ENCODE measurements at places on chromosomes 3 and 15. TPM values are rescaled to one million over a fixed set of nuclear protein-coding genes. Genes with fewer than 3 reads are reported as not detected.

- no peak overlapping the region for H3K4me3 ChIP-seq
- H3K27ac ChIP-seq, result no peak overlapping the region
- no peak for DNase-seq
- peaks cover 4% of the 10 kb centered on the region for H3K27me3 ChIP-seq
These were observed 30.3 kb downstream of the UMPS start for GRCh38 chr3:124760601-124761000.

DNA sequence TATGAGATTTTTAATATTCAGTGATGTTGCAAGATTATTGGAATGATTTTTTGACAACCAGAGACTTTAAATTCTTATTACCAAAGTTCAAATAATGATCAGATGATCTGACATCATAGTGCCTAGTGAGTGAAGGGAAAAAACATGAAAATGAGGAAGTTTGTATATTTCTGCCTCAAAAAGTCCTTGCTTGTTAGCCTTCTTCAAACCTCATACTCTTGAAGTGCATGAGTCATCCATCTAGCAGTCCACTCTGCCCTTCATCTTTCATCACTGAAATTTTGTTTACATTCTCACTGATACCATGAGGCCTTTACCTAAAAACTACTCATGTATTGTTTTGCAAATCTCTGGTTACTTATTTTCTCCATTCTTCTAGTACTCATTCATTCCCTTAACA is 23.9 kb upstream of the OR5H6 start:
- H3K27me3 ChIP-seq, result peaks cover 3% of the 10 kb centered on the region
- DNase-seq, result no peak
- no peak overlapping the region for H3K4me3 ChIP-seq
- no peak overlapping the region for H3K27ac ChIP-seq
- no peaks in the 10 kb centered on the region for H3K4me1 ChIP-seq
- no peaks in the 10 kb centered on the region for H3K36me3 ChIP-seq

DNA sequence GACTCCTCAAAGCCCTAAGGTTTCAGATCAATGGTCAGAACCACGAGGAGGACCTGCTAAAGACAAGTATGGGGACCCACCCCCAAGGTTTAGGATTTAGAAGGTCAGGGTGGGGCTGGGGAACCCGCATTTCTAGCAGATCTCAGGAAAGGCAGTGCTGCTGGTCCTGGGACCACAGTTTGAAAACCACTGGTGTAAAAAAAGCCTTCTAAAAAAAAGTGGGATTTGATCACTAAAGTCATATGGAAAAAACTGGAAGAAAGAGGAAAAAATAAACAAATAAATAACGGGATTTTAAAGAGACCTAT is 832 bp downstream of the SLC41A3 start:
- no peaks in the 10 kb centered on the region for H3K27me3 ChIP-seq
- H3K36me3 ChIP-seq, result no peaks in the 10 kb centered on the region
- H3K4me3 ChIP-seq, result peak overlapping the region; percentile 93

DNA sequence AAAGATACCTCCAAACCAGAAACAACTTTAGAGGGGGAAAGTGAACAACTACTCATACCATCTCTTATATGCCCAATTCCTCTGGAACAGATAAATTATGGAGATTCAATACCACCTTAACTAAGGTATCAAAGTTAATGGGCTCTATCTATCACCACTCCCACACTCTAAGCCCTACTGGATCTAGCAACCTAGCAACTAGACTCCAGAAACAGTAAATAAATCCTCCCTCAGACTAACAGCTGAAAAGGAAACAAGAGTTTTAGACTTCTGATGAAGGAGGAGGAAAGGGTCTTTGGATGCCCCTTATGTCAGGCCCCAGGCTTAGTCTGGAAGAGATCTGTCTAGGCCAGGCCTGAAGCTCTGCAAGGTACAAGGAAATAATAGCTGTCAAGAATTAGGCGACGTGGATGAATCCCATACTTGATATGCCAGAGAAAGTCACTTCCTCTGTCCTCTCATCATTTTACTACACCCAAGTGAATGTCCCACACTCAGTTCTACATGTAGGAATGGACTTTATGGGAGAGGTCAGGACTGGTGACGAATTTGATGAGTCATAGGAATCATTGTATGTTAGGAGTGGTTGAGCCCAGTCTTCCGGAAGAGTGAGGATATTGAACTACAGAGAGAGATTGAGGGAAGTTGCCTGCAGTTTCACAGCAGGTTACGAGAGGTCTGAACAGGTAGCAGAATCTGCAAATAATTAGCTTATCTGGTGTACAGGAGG is 113.8 kb downstream of the AKAP13 start:
- no peaks in the 10 kb centered on the region for H3K27me3 ChIP-seq
- H3K36me3 ChIP-seq, result peaks cover 10% of the 10 kb centered on the region
- H3K4me1 ChIP-seq, result peaks cover 56% of the 10 kb centered on the region
- no peak overlapping the region for H3K27ac ChIP-seq
- no peak overlapping the region for H3K4me3 ChIP-seq
- no peak for DNase-seq

DNA sequence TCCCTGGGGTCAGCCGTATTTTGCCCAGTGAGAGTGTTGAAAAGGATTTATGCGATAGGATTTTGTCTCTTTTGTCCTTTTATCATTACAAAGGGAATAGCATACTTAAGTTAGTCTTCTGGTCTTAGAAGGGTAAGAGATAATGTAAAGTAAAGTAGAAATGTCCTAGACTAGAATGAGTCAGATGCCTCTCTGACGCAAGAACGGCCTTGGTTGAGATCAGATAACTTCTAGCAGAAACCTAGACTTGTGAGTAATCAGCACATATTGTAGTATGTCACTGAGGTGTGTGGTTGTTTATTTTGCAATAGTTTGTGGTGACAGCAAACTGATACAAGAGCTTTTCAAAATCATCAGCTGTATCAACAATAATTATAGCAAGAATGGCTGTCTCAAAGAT is 866.1 kb downstream of the NSUN3 start:
- H3K27me3 ChIP-seq, result no peaks in the 10 kb centered on the region
- H3K27ac ChIP-seq, result no peak overlapping the region
- H3K36me3 ChIP-seq, result no peaks in the 10 kb centered on the region
- no peak for DNase-seq
- no peaks in the 10 kb centered on the region for H3K4me1 ChIP-seq

GRCh38 chr3:157919319-157919887 is 186.8 kb downstream of the SHOX2 start:
- H3K4me1 ChIP-seq, result no peaks in the 10 kb centered on the region
- no peak for DNase-seq
- no peaks in the 10 kb centered on the region for H3K36me3 ChIP-seq
- no peak overlapping the region for H3K27ac ChIP-seq
- no peaks in the 10 kb centered on the region for H3K27me3 ChIP-seq
- H3K4me3 ChIP-seq, result no peak overlapping the region

HGD gene
- not detected for total RNA-seq

ALAS1 gene
- total RNA-seq, result 105 TPM

RBMS3 gene
- total RNA-seq, result 3.4 TPM

PP2D1 gene
- not detected for total RNA-seq

PLCH1 gene
- total RNA-seq, result 0.10 TPM

Data from activated T-helper 1 cell treated with anti-CD3 and anti-CD28 coated beads, Interleukin-12 subunit alpha, Interleukin-12 subunit beta, Interleukin-2, Interleukin-4 antibody, amounts not matched to agents 30 ng/mL and 10 ng/mL and 1 ng/mL, durations not matched to agents 14 hours and 24 hours and 36 hours (primary cell).